ENCODE measurements at places on chromosomes 3 and 15.

GRCh38 chr3:124878561-124879336, 8.4 kb downstream of the ITGB5 start:
- DNase-seq, result no peak

DNA sequence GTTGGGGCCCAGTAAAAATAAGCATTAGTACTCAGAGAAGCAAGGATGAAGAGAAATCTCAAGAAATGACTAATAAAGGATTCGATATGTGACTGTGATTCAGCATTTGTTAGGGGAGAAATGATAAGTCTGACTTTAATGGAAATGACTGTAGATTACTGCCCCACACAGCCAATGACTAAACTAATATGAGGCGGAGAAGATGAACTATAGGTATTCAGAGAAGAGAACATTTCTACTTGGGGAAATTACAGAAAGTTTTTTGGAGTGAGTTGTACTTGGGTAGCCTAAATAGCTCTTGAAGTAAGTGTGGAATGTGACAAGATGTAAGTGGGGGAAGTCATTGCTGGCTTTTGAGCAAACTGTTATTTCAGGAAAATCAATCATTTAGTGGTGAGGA, 380.0 kb downstream of the PDCD6IP start:
- DNase-seq, result no peak

DNA sequence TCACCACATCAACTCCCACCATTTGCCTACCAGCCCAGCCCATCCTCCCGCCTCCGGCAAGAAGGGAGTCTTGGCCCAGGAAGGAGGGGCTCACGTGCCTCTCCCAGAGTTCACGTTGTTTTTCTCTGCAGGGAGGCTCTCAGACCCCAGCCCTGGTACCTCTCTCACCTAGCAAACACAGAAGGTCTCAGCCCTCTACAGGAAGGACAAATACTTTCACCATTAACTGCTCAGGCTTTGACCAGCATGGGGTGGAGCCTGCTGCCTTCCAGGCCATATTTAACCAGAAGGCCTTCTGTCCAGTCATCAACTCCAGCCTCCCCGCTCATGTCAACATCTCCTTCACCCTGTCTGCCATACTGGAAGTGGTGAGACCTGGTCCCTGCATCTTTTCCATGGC, 19.0 kb upstream of the HTR3E start:
- no peak for DNase-seq

GRCh38 chr3:111070772-111071256, 802 bp upstream of the NECTIN3 start:
- DNase-seq, result no peak

GRCh38 chr3:73030073-73030597, 31.3 kb upstream of the EBLN2 start:
- DNase-seq, result no peak

DNA sequence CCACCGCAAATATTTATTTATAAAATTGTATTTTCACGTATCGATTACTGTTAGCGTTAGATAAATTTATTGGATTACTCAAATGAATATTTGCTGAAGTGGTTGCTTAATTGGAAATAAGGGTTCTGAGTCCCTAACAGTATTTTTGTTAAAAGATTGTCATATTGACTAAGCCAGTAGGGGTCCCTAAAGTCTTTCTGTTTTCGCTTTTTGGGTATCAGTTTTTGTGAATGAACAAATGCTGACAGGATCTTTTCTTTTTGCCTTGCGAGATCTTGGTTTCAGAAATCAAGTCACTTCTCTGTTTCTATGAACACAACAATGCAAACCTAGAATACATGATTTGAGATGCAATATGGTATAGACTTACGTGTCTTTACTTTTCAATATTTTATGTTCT, 7.1 kb downstream of the RAD51 start:
- DNase-seq, result no peak

GRCh38 chr15:73681063-73681462, 3.1 kb upstream of the CD276 start:
- DNase-seq, result no peak

DNA sequence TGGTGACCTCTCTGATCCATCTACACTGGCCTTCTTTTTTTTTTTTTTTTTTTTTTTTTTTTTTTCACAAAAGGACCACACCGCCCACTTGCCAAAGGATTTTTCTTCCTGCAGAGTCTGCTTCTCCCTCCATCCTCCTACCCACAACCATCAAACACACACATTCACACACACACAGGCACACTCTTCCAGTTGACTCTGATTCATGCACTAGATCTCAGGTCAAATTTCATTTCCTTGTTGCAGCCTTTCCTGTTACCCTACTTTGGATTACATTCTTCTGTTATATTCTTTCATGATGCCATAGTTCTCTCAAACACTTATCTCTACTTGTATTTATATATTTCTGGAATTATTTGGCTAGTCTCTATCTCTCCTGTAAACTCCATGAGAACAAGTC, 133.9 kb downstream of the STAC start:
- no peak for DNase-seq

- no peak for DNase-seq
Observed at GRCh38 chr15:42090781-42091180, 3.6 kb downstream of the PLA2G4D start.

DNA sequence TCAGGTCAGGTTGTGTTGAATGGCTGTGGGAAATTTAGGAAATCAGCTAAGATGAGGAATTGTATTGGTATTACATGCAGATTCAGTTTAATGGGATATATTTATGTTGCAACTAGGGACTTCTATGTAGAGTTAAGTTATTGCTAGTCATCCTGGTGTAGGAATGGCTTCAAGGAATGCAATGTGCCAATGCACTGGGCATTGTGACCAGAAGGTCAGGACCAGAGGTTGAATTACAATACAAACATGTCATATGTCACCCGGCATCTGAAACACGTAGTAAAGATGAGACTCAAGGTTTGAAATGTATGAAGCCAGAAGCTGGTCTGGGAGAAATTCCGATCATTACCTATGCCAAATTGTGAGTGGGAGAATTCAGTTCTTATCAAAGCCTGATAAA, 11.7 kb upstream of the GAP43 start:
- no peak for DNase-seq

DNA sequence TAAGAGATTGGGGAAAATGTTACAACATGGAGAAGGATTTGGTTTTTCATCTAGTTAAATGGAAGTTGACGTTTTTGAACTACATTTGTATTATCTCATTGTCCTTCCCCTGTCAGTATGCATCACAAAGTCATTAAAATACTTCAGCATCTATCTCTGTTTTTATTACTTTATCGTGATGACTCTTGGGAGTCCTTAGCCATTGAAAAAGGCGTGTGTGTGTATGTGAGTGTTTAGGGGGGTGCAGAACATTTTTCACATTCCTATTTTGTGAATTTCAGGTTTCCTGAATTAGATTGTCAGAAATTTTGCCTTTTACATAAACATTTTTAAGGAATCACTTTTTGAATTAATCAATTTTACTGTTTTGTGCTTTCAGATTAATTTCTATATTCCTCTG, 360.6 kb upstream of the SGO1 start:
- DNase-seq, result no peak

DNA sequence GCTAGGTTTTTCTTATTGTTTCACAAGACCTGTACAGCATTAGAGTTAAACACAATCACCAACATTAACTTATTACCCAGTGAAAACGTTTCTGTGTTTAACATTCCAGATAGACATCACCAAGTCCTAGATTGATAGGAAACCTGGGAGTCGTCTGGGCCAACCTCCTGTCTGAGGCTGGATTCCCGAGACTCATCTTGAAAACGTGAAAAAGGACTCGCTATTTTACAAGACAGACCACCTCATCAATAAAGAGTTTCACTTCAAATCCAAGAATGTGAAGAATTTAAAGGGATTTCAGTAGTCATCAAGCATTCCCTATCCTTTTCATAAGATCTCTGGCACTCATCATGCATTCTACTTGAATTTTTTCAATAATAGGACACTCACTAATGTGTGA, 626.6 kb downstream of the MCTP2 start:
- no peak for DNase-seq

- no peak for DNase-seq
Observed at GRCh38 chr3:1348547-1348946, 255.7 kb downstream of the CNTN6 start.

DNA sequence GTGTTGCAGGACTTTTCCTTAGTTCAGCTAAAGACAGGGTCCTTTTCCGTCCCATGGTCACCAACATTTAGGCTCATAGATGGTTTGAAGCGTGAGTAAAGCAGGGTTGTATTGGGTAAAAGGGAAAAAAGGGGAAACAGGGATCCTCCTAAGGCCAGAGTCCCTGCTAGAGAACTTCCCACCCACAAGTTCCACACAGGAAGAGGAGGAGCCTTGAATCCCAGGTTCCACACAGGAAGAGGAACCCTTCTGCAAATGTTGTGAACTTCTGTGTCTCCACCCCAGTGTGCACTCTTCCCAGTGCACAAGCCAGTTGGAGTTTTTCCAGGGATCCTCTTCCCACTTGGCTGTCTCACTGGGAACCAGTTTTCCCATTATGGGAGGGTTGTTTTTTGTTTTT, 27.6 kb upstream of the ATP8B4 start:
- DNase-seq, result no peak

- DNase-seq, result no peak
Observed at GRCh38 chr3:149934524-149934923, 36.2 kb downstream of the PFN2 start.

GRCh38 chr3:16985608-16986007, 100.9 kb downstream of the PLCL2 start:
- DNase-seq, result no peak

DNA sequence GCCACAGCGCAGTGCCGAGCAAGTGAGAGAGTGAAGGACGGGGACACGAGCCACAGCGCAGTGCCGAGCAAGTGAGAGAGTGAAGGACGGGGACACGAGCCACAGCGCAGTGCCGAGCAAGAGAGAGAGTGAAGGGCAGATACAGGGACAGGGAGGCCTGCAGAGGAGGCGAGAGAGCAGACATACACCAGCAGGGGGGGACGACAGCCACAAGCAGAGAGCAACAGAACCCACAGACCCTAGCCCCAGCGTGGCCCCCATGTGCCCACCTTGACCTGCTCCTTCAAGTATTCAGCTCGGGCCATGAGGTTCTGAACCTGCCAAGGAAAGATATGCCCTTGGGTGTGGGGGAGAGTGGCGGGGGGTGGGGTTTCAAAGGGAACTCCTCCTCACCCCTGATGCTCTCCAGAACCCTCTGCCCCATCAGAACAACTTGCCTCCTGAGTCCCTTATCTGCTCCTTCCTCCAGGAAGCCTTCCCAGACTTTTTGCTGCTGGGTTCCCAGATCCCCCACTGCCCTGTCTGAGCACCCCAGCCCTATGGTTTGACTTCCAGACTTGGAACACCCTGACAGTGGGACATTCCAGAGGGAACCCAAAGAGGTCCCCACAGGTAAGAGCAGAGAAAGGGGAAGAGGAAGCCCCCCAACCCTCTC, 5.3 kb downstream of the ULK3 start:
- no peak for DNase-seq

Data from GM12864 (cell line).